ENCODE measurements at places on chromosomes 12 and 14.

DNA sequence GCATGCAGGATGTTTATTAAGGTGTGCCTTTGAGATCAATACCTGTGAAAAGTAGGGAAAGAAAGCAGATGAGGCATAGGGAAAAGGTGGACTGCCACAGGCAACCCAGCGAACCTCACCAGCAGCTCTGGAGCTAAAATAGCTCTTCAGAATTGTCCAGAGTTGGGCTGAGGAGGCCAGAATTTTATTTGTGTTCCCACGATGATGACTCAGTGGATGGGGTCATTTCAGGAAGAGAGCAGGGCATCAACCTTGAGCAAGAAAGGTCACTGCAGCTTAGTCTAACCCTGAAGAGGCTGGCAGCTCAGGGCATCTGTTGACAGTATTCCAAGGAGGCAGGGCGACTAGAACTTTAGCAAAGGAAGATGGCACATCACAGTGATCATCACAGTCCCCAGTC is 696.1 kb downstream of the DIO2 start:
- DNase-seq = no peak

GRCh38 chr12:103589517-103589916 is 2.4 kb downstream of the STAB2 start:
- no peak for DNase-seq

- DNase-seq = no peak
Measured at GRCh38 chr12:123118497-123118896, 32.4 kb downstream of the PITPNM2 start.

DNA sequence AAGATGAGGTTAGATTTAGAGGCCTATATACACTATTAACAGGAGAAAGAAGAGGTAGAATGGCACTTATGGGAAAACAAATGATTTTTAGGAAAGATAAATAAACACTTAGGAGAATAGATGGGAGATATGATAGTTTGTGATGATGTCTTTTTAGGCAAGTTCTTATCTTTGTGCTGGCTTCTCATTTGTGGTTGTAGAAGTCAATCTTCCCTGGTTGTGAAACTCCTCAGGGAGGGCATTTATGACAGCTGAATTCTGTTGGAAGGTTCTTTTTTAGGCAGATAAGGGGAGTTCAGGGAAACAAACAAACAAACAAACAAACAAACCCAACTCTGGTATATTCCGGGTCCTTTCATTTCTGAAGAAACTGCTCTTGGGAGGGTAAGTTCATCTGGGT is 311.8 kb downstream of the AEBP2 start:
- no peak for DNase-seq

DNA sequence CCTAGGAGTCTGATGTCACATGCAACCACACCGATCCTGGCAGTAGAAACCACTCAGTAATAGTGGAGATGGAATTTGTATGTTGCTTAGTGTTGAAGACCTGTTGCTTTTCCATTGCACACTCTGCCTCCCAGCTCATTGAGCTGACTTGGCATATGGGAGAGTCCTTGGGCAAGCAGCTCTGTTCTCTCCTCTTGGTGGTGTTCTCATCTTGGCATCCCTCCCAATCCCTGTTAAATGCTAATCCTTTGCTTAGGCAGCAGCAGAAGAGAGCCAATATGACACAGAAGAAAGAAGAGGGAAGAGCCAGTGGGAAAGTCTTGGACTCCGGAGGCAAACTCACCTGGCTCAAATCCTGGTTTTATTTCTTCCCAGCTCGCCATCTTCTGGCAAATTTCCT is 178.0 kb upstream of the CAND1 start:
- no peak for DNase-seq

DNA sequence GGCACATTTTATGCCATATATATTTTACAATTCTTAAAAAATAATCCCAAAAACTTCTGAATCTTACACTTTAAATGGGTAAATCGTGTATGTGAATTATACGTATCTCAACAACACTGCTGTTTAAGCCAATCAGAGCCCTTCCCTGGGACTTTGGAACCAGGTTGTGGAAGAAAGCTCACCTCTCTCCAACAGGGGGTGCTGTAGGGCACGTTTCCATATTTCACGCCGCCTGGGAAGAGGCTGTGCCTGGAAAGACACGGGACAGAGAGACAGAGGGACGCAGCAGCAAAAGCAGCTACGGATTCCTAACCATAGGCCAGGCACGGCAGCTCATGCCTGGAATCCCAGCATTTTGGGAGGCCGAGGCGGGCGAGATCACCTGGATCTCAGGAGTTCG is 29.4 kb upstream of the FBRSL1 start:
- DNase-seq = no peak

DNA sequence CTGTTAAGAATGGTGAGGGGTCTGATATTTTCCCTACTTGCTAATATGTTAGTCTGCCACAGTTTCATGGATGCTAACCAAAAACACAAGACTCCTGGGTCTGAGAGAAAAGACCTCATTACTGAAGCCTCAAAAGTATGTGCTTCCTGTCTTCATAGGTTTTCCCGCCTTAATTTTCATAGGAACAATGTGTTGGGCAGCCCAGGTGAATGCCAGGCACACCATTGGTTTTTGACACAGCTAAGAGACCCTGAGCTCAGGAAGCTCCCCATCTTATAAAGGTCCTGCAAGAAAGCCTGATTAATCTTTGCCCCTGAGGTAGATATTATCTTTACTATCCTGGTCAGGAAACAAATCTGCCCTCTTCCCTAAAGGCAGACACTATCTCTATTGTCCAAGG is 464.1 kb downstream of the MDGA2 start:
- DNase-seq = no peak

DNA sequence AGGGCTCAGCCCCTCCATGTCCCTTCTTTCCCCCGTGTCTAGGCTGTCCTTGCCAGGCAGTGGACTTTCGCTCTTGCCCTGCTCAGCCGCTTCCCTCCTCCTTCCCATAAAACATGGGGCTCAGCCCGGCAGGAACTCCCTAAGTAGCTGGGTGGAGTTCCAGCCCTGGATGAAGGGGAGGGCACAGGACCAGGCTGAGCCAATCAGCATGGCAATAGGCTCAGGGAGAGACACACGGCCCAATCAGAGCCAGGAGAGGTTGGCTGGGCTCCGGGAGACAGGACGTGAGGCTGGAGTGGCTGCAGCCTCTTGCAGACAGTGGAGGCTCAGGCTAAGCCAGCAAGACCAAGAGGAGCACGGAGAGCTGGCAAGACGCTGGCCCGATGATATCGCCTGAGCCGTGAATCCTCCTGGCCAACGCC is 54.3 kb downstream of the GALNT9 start:
- no peak for DNase-seq

GRCh38 chr14:60304509-60304908 is 55.5 kb downstream of the PPM1A start:
- no peak for DNase-seq

DNA sequence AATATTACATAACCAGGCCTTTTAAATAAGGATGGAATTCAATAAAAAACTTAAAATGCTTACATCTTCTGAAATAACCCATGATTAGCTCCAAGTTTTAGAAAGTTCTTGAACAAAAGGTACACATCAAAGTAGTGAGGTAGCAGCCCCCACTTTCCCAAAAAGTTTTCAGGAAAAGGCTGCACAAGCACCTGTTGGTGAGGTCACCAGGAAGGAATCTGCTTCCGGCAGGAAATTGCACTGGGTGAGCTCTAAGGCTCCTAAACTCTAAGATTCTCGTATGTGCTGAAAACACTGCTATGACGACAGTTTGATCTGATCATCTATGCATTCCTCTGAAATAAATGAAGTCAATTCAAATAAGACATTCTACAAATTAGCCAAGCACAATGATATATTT is 34.3 kb upstream of the TTC7B start:
- DNase-seq = no peak

DNA sequence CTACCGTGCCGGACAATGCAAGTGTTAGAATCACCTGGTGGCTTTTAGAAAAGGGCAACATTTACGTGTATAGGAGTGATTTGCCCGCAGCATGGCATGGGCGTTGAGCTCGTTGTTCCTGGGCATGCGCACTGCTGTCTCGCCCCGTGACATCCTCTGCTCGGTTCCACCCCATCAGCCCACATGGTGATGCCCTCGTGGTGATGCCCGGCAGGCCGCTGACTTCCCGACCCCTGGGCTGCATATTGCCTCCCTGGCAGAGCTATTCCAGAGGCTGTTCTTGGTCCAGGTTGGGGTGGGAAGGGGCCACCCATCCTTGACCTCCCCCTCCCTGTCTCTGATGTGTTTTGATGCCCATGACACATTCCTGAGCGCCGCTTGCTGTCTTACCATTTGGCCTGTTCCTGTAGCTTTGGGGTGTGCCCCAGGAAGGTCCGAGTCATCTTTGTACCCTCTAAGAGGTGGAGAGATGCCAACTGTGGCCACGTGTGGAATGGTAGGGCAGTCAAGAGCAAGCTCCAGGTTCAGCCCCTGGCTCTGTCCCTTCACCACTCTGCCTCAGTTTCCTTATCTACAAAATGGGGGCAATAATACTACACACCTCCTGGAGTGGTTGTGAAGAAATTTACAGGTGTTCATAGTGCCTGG is 4.8 kb downstream of the HIP1R start:
- DNase-seq = no peak

DNA sequence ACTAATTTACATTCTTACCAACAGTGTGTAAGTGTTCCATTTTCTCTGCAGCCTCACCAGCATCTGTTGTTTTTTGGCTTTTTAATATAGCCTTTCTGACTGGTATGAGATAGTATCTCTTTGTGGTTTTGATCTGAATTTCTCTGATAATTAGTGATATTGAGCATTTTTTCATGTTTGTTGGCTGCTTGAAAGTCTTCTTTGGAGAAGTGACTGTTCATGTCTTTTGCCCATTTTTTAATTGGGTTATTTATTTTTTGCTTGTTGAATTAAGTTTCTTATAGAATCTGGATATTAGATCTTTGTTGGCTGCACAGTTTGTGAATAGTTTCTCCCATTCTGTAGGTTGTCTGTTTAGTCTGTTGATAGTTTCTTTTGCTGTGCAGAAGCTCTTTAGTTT is 48.0 kb upstream of the OR6J1 start:
- DNase-seq = no peak

GRCh38 chr14:84107835-84108343 is 1422.1 kb upstream of the FLRT2 start:
- DNase-seq = no peak

DNA sequence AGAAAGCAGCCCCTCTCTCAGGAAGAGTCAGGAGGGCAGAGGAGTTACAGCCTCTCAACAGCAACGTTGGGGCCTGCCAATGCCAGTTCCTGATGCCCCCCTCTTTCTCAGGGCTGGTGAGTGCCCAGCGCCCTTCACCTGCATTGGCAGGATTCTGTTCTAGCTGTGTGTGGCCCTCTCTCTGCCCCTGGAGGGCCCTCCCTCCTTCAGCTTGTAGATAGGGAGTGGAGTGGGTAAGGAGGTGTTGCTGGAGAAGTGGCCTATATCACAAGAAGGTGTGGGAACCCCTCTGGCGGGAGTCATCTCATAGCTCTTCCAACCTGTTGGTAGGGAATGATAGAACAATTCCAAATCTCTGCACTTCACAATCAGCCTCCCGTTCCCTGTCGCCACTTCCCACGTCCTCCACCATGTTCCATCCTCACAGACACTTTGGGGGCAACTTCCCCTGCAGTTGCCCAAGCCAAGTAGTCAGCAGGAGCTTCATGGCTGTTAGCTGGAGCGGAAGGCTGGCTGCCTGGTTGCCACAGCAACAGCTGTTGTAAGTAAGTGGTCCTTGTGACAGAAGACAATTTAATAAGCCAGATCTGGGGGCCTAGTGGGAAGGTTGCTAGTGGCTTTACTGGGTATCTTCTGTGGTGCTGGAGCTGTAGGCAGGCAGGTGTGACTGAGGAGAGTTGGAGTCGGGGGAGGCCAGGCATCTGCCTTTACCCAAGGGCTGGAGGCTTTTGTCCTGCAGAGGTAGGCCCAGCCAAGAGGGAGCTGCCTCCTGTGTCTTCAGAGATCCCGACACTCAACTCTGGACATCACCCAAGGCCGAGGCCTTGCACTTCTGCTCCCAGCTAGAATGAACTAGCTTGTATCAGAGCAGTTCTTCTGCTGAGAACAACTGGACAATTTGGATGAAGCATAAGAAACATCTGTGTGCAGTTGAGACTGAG is 38.4 kb downstream of the GALNT16 start:
- DNase-seq = no peak

DNA sequence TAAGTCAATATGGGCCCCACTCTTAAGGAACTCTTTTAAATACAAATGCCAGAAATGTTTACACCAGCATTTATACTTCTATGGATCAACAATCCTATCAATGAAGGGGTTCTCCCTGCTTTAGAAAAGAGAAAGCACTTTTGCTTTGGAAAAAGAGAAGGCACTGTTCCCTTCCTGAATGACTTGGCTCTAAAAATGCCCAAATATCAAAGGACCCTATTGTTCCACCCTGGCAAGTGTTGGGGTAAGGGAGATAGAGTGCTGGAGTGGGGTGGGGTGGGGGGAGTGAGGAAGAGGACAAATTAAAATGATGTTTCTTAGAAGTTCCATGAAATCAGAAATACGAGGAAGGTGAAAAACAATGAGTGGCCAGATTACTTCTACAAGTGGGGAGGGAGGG is 131.6 kb upstream of the GRIN2B start:
- no peak for DNase-seq

GRCh38 chr14:32478050-32478449 is 149.0 kb downstream of the AKAP6 start:
- no peak for DNase-seq

GRCh38 chr12:92921877-92922276 is 7.2 kb downstream of the EEA1 start:
- DNase-seq = no peak

DNA sequence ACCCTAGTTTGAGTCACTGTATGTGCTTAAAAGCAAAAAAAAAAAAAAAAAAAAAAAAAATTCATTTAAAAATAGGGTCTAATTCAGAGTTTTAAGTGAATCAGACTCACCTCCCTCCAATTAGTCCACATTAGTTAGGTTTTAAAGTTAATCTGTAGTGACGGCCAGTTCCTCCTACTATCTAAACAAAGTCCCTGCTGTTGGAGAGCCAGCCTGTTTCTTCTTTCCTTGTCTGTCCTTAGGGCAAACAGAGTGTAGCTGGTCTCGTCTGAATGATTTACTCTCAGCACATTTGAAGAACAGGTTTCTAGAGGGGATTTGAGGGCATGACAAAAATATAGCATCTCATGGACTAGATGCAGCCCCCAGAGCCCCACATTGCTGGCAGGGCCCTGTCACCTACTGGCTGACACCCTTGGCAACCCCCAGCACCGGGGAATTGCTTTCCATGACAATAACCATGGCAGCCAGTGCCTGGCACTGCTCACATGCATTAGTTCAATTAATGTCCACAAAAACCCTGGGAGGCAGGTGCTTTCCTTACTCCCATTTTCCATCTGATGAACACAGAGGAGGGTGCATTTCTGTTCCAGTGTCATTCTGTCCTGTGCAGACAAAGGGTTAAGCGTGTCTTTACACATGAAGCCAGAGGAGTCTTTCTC is 138.3 kb downstream of the PLXNC1 start:
- DNase-seq = no peak

Measured in CD4-positive, alpha-beta memory T cell (primary cell).